Spinal cord (tissue), 10 donors: ENCODE measurements at places on chromosomes 16 and 17.

DNA sequence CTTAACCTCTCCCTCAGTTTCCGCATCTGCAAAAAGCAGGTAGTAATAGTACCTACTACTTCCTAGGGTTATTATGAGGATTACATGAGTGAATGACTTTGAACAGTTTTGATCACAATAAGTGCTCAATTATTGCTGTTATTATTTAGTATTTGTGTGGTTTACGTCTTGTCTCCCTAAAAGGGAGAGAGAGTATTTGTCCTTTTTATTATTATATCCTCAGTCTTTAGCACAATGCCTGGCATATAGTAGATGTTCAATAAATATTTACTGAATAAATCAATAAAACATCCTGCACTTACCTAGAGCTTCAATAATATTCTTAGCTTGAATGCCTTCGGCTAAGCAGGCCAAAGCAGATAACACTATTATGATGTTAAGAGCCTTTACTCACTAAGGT is 160.0 kb downstream of the TANC2 start:
- no peak for DNase-seq

GRCh38 chr16:7013990-7014389 is 318.7 kb upstream of the RBFOX1 start:
- DNase-seq = no peak

DNA sequence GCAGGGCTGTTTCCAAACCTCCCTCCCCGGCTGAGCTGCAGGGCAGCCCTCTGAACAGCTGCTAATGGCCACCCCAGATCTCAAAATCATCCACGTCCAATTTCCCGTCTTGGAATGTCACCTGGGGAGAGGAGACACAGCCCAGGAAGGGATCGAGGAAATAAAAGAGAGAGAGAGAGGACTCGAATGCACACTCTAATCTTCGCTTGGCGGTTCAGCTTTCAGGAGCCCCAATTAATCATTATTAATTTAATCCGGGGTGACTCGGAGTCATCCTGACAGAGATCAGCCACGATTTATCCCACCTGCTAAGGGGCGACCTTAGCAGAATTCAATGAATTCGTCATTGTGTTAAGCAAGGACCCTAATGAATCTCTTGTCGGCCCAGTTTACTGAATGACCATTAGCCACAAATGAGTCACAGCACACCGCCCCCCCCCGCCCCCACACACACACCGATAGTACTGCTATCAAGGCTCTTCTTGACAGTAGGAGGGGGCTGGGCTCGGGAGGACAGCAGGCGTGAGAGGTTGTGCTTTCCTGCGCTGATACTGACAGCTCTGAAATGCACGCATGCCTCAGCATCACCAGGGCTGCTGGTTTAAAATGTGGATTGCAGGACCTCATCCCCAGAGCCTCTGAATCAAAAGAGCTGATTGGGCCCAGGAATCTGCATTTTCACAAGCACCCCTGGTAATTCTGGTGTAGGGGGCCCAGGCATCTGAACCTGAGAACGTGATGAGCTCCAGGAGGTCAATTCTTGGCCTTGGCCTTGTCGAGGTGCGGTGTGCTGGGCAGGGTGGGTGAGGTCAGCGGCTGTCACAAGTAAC is 190.0 kb upstream of the CIBAR2 start:
- DNase-seq = no peak

DNA sequence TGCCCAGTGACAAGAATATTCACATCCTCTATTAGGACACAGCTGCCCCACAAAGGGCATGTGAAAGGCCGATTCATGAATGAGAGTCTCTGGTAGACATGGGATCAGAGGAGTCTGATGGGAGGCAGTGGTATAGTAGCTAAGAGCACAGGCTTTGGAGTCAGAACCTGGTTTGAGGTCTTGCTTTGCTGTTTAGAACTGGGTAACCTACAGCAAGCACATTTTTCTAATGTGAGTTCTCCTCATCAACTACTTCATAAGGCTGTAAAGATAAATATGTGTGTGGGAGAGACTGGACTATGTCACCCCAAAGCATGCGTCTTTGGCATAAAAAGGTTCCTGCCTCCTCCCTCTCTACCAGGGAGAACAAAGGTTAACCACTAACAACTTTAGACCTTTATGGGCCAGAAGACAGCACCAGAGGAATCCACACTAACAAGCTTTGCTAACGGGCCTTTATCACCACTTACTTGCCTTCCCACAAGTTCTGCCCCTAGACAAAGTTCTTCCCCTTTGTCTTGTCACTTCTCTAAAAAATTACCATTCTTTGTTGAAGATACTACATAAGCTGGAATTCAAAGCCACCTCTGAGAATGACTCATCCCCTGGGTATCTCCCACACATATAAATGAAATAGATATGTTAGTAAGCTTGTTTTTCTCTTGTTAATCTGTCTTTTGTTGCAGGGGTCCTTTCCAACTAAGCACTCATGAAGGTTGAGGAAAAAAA is 21.1 kb downstream of the CDR2 start:
- DNase-seq = no peak

DNA sequence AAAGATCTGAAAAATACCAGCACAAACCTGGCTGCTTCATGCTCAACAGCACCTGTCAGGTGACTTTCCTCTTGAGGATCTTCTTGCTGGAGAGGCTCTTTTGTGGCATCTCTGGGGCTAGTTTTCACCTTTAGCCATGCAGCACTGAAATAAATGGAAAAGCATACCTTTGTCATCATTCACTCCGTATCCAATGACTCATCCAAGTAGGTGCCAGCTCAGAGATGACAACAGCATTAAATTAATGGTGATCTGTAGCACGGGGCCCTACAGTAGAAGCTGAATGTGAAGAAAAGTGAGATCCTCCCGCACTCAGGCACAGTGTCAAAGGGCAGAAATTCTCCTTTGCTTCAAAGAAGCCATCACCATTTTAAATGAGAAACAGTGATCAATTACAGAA is 32.2 kb downstream of the KIAA0753 start:
- no peak for DNase-seq

DNA sequence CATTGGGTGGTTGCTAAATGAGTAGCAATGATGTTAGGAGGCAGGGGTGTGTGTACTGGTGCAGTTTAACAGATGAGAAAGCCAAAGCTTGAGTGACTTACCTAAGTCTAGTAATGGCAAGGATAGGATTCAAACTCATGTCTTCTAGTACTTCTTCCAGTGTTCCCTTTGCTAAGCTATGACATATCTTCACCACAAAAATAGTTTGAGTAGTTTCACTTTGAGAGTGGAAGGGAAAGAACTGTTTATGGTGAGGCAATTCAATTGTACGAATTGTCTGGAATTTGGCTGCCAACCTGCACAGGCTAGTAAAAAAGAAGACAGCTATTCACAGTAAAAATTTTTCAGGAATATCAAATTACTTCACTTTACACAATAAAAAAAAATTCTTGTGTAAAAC is 138.0 kb downstream of the NLK start:
- no peak for DNase-seq

GRCh38 chr17:69030169-69030568 is 30.6 kb downstream of the ABCA9 start:
- no peak for DNase-seq

DNA sequence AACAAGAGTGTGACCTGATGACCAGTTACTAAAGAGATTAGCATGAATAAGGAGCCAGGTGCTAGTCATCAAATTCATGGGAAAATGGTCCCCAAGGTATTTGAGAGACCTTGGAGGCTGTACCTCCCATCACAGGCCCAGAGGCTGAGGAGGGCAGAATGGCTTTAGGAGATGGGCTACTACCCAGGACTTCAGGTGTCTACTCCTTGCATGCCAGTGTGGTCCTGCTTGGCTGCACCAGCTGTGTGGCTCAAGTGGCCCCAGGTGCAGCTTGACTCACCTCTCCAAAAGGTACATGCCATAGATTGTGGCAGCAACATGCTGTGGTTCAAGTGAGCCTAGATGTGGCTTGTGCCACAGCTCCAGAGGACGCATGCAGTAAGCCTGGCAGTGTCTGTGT is 56.5 kb downstream of the TANC2 start:
- no peak for DNase-seq
